Activated CD4-positive, CD25-positive, alpha-beta regulatory T cell (primary cell): ENCODE measurements at places on chromosomes 6 and 20.

DNA sequence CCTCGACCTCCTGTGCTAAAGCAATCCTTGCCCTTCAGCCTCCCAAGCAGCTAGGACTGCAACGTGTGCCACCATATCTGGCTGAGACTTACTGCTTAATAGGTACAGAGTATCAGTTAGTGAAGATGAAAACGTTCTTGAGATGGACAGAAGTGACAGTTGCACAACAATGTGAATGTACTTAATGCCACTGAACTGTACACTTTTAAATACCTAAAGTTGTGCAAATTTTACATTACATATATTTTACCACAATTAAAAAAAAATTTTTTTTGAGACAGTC is 25.9 kb downstream of the NUDT3 start:
- no peak for DNase-seq

- no peak for DNase-seq
Measured at GRCh38 chr6:43338243-43338642, 29.6 kb upstream of the CRIP3 start.

GRCh38 chr6:18044108-18044783 is 56.8 kb upstream of the KIF13A start:
- DNase-seq: no peak

GRCh38 chr6:12869816-12870432 is 153.4 kb downstream of the PHACTR1 start:
- DNase-seq: no peak

- no peak for DNase-seq
Measured at GRCh38 chr6:127878115-127878514, 22.7 kb downstream of the THEMIS start.

- no peak for DNase-seq
Measured at GRCh38 chr20:14470977-14471661, 133.7 kb upstream of the FLRT3 start.

GRCh38 chr6:132445201-132445951 is 44.1 kb upstream of the MOXD1 start:
- DNase-seq: no peak

- DNase-seq: no peak
Measured at GRCh38 chr20:14406495-14406894, 69.1 kb upstream of the FLRT3 start.

- DNase-seq: no peak
Measured at GRCh38 chr6:167058261-167058660, 59.1 kb downstream of the CEP43 start.

DNA sequence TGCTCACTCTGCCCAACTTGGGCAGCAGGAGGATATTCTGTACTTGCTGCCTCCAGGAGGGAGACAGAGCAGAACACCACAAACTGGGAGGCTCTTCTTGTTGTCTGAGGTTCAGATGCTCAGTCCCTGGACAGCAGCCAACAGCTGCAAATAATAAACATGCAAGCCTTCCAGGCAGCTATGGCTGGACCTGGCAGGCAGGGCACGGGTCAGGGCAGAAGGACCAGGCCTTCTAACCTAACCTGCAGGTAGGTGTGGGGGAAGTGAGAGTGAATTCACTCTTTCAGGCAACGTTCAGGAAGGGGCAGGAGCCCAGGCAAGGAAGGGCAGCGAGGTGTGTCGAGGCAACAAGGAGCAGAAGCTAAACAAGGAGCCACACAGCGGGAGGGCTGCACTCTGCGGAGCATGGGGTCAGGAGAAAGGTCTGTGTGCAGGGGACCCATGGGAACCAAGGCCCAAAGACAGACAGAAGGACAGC is 31.5 kb downstream of the NINL start:
- DNase-seq: no peak

DNA sequence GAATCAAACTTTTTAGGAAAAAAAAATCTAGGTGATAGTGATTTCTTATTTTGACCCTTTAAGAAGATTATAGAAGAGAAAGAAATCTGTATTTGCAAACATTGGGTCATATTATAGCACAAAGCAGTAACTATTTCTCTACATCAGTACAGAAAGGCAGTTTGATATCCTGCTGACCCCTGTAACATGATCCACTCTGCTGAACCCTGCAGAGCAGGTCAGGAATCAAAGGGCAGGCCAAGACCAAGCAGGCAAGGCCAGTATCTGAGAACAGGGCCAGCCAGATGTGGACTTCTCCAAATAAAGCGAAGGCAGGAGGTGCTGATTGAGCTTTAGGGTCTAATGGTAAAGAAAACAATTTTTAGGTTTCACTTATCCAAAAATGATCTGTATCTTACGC is 239.4 kb downstream of the PTPRK start:
- no peak for DNase-seq

DNA sequence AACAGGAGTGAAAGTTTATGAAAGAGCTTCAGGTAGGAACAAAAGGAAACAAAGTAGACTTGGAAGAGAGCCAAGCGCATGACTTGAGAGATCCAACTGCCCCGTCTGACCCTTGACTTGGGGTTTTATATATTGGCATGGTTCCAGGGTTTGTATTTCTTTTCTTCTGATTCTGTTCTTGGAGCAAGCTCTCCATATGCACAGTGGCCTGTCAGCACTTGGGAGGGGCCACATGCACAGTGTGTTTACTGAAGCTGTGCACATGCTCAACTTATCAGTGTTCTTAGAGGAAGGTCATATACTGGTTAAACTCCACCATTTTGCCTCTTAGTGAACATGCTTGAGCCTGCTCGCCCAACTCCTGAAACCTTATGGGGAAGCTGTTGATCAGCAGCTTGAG is 953.7 kb downstream of the TFAP2A start:
- no peak for DNase-seq

GRCh38 chr6:26520237-26520849 is 17.8 kb upstream of the HMGN4 start:
- no peak for DNase-seq

DNA sequence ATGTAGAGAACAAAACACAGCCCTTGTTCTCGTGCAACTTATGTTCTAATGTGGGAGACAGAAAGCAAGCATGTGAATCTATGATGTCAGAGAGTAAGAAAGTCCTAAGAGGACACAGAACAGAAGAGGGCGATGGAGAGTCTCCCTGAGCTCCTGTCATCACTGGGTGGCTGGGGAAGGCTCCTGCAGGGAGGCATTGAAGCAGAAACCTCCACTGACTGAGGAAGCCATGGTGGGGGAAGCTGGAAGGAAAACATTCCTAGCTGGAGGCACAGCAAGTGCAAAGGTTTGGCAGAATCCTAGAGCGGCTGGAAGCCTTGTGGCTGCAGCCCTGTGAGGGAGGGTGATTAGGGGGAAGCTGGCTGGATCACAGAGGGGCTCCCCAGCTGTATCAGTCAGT is 248.0 kb downstream of the CDH26 start:
- no peak for DNase-seq

DNA sequence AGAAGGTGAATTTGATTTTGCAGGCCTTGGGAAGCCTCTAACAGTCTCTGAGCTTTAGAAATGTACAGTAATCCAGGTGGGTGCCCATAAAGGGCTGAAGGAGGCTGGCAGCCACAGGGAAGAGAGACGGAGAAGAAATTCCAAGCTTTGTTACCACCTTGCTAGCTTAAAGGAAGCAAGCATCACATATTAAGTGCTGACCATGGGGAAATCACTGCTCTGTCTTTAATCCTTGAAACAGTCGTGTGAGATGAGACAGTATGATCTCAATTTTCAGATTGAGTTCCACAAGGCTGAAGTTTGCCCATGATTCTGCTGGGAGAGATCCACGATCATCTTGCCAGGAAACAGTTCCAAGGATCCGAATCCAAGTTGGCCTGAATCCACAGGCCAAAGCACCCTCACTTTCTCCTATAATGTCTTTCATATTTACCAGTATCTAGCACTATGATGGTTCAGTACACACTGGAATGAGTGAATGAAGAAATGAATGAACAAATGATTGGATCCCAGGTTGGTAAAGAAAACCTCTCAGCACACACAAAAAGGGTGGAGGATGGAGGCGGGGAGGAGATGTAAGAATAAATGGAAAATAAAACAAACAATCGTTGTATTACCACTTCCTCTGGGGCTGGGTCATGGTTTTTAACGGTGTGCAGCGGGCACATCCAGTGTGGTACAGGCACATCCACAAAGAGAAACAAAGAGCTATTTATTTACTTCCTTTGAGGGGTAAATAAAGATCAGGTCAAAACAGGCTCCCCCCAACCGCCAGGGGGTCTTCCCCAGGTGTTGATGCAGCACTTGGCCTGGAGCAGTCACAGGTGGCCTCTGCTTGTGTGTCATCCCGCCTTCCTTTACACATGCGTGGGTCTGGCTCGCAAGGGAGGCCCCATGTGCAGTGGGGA is 28.2 kb upstream of the TAF8 start:
- DNase-seq: peak; percentile 48

DNA sequence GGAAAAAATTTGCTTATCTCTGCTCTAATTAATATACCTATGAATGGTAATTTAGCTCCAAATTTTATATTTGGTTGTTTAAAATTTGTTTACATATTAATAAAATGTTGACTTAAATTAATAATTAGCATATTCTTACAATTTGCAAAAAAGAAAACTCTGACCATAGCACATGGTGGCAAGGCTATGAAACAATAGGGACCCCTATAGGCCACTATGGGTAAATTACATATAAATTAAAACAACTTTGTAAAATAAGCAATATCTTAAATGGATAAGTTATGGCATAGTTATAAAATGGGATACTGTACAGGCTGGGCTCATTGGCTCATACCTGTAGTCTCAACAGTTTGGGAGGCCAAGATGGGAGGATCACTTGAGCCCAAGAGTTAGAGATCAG is 76.0 kb downstream of the MKKS start:
- no peak for DNase-seq

DNA sequence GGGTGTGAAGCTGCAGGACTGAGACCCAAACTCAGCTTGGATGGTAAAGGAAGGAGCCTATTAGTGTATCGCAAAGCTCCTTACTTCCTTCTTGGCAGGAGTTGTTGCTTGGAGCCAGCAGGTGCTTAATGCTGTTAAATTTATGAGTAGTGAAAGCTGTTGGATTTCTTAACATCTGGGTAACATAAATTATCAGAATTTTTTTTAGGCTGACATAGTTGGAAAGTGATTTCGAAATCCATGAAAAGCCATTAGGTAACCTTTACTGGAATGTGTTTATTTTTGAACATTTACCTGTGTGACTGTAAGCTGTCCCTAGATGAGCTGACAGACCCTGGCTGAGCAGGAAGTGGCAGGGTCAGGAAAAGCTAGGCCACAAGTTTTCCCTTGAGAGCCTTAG is 470.4 kb upstream of the SLC35B3 start:
- DNase-seq: no peak

GRCh38 chr6:159378411-159379328 is 209.5 kb downstream of the FNDC1 start:
- no peak for DNase-seq

- no peak for DNase-seq
Measured at GRCh38 chr6:160141001-160141726, 19.5 kb downstream of the SLC22A1 start.

DNA sequence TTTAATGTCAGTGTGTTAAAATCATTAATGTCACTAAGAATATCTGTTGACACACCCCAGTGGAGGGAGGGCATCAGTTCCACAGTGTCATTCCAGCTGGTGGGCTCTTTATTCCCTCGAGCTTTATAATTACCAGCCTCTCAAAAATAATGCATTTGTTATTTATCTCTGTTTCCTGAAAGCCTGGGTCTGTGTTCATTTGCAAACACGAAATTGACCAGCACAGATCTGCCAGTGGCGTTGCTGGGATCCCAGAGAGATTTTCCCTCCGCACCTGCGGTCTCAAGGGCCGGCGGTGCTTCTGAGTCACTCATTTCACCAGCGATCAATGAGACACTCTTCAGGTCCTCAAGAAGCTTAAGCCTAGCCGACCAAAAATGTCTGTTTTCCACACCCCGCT is 5.7 kb upstream of the PYGB start:
- DNase-seq: no peak

GRCh38 chr6:107794771-107795170 is 29.3 kb downstream of the SCML4 start:
- DNase-seq: no peak

DNA sequence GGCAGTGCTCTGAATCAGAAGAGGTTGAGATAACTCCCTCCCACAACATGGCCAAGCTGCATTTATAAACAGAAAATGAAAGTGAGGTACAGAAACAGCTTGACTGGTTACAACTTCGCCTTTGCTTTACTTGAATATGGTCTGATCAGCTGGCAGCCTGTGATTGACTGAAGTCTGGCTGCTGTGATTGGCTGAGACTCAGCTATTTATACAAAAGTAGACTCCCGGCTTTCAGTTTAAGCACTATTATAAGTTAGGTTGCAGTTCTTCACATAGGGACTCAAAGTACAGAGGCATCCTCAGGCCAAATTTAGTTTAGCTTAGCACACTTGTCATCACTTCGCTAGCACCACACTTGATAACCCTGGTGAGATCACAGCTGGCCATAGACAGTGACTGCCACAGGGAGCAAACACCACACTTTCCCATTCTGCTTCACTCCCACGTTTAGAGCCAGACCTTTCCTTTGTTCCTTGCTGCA is 362.6 kb downstream of the EPM2A start:
- no peak for DNase-seq

GRCh38 chr6:154503658-154504057 is 6.8 kb downstream of the CNKSR3 start:
- no peak for DNase-seq

GRCh38 chr6:45634231-45634630 is 256.5 kb upstream of the SUPT3H start:
- no peak for DNase-seq

DNA sequence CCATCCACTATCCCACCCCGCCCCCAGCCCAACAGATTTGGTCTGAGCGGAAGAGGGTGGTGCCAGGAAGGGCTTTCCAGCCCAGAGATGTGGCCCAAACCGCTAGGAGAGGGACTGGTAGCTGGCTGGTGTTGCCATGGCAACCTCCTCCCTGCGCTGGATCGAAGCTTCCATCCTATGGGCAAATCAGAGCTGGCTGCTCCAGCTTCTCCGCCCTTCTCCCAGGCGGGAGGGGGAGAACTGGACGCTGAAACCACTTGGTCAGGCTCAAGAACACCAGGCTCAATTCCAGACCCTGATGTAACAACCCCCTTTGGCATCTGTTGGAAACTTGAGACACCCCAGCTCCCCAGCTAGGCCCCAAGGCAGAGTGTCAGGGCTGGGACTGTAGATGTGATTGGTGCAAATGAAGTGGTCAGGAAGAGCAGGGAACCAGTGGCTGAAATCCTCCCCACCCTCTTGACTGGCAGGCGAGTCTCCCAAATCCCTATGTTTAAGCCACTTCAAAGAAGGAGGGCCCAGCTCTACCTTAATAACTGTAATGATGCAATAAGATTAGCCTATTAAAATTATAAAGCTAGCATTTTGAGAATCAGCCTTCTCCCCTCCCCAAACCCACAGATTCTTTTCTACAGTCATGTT is 4.2 kb downstream of the RIMS4 start:
- DNase-seq: no peak

- no peak for DNase-seq
Measured at GRCh38 chr6:14442242-14442641, 324.7 kb downstream of the CD83 start.

DNA sequence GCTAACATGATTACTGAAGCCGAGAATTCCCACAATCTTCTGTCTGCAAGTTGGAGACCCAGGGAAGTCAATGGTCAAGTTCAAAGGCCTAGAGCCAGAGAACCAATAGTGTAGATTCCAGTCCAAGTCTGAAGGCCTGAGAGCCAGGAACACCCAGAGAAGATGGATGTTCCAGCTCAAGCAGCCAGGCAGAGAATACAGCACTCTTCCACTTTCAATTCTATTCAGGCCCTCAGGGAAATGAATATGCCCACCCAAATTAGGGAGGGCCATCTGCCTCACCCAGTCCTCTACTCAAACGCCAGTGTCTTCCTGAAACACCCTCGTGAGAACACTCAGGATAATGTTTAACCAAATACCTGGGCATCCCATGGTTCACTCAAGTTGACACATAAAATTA is 123.5 kb downstream of the THBS2 start:
- DNase-seq: no peak

- DNase-seq: no peak
Measured at GRCh38 chr6:484746-485145, 93.2 kb downstream of the IRF4 start.
